EL (cell line): ENCODE measurements at places on chromosomes 1 and 21.

GRCh38 chr1:31886866-31887265, 51.3 kb downstream of the PTP4A2 start:
- DNase-seq, result no peak

GRCh38 chr1:172662464-172663109, 3.7 kb downstream of the FASLG start:
- peak; percentile 87 for DNase-seq

GRCh38 chr21:39050841-39051587, 132.2 kb downstream of the PSMG1 start:
- DNase-seq, result peak; percentile 3

GRCh38 chr1:158248118-158248517, 6.1 kb upstream of the CD1A start:
- DNase-seq, result no peak

- DNase-seq, result no peak
These were observed 28.1 kb downstream of the SPSB1 start for GRCh38 chr1:9320520-9321479.

- no peak for DNase-seq
These were observed 108.2 kb upstream of the SLC35F3 start for GRCh38 chr1:233796146-233796783.

DNA sequence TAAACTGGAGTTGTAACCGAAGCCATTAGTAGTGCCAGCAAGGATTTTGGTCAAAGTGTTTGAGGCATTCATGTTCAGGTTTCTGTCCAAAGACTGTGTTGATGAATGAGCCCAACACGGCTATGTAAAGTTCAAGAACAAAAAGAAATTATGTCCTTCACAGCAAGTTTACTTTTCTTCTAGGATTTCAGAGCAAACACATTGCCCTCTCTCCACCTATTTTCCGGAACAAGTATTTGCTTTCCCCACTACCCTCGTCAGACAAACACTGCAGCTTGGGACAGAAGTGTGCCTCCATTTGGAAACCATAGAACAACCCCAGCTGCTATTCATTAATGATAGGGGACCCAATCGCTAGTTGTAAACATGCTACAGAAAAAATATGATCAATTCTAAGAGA, 151.4 kb upstream of the C1orf105 start:
- no peak for DNase-seq

DNA sequence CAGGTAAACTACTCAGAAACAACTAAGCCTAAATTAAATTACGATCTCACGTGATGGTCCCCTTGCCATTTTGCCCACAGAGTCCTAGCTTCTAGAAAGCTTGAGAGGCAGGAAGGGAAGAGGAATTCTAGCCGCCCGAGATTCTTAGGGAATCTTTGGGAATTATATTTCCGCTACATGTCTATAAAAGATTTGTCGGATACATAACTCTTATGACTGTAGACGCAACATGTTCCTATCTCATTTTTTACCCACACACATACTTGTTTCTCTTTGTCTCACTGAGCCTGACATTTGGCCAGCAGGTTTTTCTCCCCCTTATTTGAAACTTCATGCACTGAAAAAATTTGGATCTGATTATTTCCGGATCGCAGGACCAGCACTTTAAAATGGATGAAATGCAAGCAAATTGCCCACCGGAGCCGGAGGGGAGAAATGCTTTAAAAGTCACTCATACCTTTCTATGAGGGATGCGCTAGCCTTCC, 5.5 kb downstream of the GLIS1 start:
- peak; percentile 66 for DNase-seq

DNA sequence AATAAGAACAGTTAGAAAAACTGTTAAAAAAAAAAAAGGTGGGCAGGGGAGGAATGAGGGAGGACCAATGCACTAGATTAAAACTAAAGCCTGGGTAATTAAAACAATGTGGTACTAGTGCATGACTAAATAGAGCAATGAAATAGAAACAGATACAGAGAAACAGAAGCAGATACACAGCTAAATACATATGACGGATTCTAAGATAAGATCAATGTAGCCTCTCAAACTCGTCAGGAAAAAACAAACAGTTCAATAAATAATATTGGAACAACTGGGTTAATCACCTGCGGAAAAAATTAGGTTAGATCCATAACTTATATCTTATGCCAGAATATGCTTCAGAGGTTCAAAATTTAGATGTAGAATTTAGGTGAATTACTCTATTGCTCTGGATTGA, 68.2 kb downstream of the ERO1B start:
- DNase-seq, result no peak

DNA sequence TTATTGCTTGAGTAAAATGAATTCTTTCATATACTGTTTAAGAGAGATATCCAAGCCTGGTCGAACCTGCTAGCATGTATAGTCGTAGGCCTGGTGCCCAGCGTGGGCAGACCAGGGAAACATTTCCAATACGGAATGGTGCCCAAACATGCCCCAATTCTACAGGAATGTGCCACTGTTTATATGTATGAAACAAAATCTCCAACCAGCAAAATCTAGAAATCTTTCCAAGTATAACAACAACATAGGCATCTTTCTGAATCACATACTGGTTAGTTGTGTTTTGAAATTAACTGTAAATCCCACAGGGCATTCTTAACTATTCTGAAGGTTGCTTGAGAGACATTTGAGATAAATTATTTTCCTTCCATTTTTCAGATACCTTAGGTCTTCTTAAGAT, 17.0 kb upstream of the ABCD3 start:
- DNase-seq, result no peak

DNA sequence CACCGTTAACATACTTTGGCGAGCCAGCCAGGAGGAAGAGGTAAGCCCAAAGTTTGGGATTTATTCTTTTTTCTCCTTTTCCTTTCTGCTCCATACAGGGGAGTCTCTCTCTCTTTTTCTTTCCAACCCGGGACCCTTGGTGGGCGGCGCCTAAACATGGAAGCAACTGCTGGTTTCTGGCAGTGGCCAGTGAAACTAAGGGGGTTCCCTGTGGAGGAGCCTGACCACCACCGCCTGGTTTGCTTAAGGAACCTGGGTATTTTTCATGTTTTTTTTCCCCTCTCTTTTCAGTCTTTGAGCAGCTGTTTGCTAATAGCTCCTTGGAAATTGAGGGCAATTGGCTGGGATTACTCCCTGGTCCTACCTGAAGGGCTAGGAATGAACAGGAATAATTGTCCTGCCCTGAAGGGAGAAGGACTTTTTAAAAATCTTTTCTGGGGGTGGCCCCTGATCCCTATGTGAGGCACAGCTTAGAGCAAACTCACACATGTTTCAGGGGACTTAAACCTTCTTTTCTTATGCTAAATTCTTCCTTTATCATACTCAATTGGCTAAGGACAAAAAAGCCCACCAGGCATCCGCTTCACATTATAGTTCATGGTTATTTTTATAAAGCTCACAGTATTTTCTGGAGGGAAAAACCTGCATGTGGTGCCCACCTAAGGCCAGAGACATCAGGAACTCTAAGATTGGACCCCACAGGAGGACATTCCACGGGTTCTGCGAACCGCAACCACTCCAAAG, 61.3 kb upstream of the PLD5 start:
- DNase-seq, result no peak

DNA sequence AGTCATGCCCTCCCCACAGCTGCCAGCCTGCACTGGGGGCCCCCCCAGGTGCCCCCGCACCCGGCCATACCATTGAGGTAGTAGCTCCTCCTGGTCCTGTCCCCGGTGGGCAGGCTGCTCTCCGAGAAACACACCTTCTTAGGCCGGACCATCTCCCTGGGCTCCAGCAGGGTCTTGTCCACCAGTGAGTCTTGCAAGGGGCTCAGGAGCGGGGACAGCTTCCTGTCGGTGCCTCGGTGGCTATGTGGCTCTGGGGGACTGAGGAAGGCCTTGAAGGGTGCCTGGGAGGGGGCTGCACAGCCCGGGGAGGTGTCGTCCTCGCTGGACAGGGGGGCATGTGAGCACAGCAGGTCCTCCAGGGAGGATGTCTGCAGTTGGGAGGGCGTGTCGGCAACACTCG, 12.9 kb upstream of the FTCD start:
- DNase-seq, result no peak

DNA sequence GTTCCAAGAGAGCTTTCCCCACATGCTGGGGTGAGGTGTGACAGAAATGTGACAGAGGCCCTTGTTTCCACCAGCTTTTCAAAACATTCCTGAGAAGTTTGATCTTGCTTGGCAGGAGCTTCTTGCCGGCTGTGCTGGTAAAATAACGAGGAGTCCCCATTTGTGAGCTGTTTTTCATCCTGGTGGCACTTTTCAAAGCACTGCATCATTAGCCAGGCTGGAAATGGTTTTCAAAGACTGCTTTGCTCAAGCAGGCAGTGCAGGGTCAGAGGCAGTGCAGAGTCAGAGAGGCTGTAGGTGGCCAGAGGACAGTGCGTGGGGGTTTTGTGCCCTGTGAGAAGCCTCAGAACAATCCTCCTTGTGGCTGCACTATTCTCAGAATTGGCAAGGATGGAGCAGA, 75.8 kb upstream of the KCNA3 start:
- DNase-seq, result no peak
